ENCODE measurements at places on chromosomes 3 and 15. TPM values are rescaled to one million over a fixed set of nuclear protein-coding genes. Genes with fewer than 3 reads are reported as not detected.

DNA sequence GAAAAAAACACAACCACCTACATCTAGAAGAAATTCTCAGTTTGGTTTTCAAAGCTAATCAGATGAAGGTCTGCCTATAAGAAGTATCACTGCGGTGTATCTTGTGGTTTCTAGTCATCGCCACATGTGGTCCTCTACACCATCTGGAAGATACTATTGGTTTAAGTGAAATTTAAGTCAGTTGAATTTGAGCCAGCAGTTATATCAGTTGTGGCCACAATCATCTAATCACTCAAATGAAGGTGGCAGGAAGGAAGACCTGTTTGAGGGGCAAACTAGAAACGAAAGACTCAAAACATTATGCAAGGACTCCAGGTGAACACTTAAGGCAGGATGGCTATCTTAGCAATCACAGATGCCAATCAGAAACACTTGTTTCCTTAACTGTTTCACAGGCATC, 48.7 kb downstream of the ETV5 start:
- no peak for DNase-seq

GRCh38 chr15:73711526-73711925, 27.3 kb downstream of the CD276 start:
- DNase-seq = no peak

GRCh38 chr3:71701251-71701762, 23.9 kb downstream of the EIF4E3 start:
- DNase-seq = no peak

- DNase-seq = no peak
These were observed 17.9 kb downstream of the PSTPIP1 start for GRCh38 chr15:77012868-77013267.

DNA sequence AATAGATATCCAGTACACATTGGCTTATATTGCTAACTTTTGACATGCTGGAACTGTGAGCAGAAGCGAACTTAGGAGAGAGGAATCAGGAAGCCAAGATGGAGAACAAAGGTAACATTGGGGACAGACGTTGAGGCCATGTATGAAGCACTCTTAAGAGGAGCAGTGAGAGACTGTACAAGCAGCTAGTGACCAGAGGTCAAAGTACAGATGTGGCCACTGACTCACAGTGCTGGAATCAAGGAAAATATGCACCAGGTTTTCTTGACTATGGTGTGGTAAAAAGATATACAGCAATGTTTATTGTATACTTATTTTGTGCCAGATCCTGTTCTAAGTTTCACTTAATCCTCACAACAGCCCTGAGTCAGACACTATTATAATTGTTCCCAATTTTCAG, 2.0 kb upstream of the IL20RB start:
- DNase-seq = peak; percentile 85

DNA sequence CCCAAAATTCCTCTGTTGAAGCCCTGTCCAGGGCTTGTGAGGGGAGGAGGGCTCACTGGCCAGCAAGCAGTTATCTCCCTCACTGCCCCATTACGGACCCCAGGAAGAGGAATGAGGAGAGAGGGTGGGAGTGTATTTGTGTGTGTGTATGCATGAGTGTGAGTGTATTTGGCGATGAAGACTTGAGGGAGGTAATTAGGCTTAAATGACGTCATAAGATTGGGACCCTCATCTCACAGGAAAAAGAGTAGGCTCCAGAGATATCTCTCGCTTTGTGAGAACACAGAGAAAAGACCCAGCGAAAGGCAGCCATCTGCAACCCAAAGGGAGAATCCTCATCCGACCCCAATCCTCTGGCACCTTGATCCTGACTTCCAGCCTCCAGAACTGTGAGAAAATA, 32.2 kb downstream of the ADCY5 start:
- DNase-seq = no peak

- no peak for DNase-seq
These were observed 6.8 kb downstream of the ANXA2 start for GRCh38 chr15:60390871-60391501.

DNA sequence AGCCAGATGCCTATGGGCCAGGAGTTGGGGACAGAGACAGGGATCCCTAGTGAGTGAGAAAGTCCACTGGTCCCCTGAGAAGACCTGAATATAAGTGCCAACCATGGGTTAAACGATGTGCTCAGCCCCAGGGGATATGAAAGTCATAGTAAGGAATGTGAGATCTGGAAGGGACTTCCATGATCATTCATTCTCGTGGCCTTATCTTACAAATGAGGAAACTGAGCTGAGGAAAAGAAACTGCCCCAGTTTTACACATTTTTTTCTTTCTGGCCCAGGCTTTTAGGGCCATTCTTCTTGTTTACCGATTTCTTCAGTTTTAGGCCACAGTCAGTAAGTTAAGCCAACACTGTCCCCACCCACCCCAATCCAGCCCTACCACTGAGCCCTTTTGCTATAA, 11.1 kb downstream of the CD80 start:
- DNase-seq = no peak

- no peak for DNase-seq
These were observed 561.7 kb upstream of the ALCAM start for GRCh38 chr3:104805042-104805441.

DNA sequence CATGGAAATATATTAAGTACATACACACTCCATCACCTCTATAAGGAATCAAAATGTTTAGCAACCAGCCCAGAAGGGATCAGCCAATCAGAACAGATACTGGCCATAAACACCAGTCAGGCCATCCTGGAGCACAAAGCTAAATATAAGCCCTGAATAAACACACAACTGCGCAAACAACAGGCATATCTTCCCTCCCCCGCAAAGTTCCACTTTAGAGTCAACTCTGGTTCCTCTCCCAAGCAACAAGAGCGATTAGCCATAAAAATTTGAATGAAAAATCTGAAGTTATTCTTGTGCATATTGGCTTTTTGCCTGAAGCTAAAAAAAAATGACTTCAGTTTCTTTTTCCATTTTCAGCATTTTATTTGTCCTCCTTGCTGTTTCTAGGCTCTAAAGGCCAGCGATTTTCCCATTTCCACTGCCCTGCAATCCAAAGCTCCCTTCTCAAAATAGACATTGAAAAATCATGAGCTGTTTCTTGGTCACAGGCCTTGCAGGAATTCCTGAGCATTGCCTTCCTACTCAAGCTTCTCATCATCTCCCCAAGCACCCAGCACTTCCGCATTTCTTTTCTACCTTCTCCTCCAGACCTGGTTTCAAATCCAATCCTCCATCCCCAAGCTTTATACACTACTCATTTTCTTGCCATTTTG, 247.9 kb downstream of the ZMAT3 start:
- no peak for DNase-seq

GRCh38 chr3:89375451-89375850, 268.0 kb downstream of the EPHA3 start:
- DNase-seq = no peak

Gene TM4SF4
- polyA plus RNA-seq = 0.42 TPM

Gene EPHA3
- 0.12 TPM for polyA plus RNA-seq

Gene RPL29
- polyA plus RNA-seq = 2,324 TPM

Gene LRRC3B
- polyA plus RNA-seq = not detected

Gene MESP1
- 0.20 TPM for polyA plus RNA-seq

Gene RTP1
- not detected for polyA plus RNA-seq

Gene MYH15
- 0.02 TPM for polyA plus RNA-seq

Gene ABI3BP
- polyA plus RNA-seq = 16.3 TPM

Gene FBXO40
- polyA plus RNA-seq = not detected
